NK-92 treated with Interleukin-12 subunit alpha and Interleukin-12 subunit beta, amount 100 ng/mL, for 24 hours (cell line): ENCODE measurements at places on chromosomes 4 and X.

DNA sequence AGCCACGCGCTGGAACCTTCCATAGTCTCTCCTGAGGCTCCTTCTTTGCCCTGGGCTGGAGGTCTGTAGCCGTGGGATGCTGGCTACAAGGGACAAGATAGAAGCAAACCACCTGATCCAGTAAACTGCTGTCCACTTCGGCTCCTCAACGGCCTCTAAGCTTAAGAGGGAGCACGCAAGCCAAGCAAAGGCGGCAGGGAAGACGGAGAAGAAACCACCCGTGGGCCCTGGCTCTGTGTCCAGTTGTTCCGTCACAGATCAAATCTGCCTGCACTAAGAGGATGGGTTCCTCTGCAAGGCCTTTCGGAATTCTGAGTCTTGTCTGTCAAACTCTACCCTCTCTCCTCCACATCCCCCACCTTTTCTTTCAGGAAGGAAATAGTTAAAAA, 401 bp upstream of the EDNRA start:
- DNase-seq, result no peak

DNA sequence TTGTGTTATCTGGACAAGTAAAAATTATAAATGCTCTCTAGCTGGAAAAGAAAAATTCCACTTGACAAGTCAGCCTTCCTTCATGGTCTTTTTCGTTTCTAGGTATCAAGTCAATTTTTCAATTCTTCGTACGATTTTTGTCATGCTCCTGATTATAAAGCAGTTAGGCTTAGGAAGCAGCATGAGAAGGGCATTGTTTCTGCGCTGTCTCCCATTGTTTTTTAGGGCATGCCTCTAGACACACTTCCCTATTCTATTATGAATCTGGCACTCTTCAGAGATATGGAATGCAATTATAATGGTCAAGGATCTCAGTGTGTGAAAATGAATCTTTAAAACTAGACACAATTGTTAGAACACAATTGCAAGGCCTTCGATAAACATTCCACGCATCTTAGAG, 164.1 kb upstream of the FAT1 start:
- DNase-seq, result no peak

DNA sequence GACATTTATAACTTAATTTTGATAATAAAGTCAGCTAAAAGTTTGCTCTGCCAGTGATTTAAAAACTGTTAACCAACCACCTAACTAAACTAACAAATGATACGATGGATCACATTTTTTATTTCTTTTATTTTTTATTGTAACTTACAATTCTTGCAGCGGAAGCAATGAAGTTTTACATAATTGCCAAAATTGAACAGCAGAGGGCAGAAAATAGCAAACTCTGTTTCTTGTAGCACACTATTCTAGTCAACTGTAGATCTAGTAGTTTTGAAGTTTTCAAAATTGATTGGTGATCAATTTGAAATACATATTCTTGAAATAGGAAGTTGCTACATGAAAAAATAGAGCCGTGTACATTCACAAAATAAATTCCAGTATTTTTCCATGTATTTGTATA, 2.8 kb upstream of the GRIA2 start:
- DNase-seq, result no peak

DNA sequence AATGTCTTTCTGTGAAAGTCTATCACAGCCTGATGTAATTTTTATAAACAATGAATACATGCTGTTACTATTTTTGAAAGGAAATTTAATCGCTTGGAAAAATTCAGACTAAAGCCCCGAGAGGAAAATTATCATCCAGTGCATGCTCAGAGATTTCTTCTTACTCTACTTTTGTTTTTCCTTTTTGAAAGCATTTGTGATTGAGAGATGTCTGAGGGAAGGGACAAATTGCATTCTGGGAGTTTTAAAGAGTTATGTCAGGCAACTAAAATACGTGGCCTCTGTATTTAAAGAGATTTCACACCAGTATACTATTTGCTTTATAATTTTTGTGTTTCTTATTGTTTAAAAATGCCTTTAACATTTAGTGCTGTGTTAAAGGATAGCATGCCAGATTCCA, 1.4 kb upstream of the ZFX start:
- no peak for DNase-seq

DNA sequence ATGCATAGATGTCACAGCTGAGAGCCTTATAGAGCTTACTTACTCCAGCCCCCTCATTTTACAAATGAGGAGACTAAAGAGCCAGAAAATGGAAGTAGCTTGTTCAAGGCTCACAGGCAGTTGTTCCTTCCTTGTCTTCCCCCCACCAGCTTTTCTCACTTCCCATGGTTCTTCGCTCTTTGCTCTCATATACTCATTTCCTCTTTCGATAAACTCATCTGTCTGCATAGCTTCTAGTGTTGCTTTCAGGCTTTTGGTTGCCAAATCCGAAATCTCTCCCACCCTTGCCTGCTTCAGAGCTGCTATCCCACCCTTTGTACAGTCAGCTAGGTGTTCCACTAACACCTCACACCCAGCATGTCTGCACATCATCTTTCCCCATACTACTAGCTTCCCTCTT, 25.0 kb upstream of the GJB1 start:
- no peak for DNase-seq

DNA sequence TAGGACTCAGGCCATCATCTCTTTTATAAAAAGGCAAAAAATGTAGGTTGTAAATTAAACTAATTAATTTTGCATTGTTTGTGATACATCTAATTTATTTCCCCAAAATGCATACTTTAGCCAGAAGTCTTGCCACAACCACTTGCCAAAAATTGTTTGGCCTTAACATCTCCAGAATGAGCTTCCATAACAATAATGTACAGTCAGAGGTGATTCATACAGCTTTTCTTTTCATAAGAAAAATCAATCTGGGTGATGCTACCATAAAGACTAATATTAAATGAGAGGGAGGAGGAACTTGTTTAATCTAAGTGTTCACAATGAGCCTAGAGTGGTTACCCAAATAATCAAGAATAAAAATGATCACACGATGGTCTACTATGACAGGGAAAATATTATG, 59.3 kb downstream of the AMMECR1 start:
- no peak for DNase-seq

DNA sequence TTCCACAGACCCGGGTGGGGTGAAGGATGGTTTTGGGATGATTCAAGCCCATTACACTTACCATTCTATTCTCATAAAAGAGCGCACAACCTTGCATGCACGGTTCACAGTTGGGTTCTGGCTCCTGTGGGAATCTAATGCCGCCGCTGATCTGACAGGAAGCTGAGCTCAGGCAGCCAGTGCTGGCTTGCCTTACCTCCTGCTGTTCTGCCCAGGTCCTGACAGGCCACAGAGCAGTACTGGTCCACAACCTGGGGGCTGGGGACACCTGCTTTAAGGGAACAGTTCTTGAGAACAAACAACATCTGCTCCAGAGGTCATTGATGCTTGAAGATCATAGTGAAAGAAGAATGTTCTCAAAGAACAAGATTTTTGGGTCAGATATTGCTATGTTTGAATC, 8.0 kb upstream of the HS3ST1 start:
- DNase-seq, result no peak
